Hematopoietic multipotent progenitor cell treated with erythropoietin and hydrocortisone succinate and interleukin-3 and kit ligand, for 15 days (in vitro differentiated cells): ENCODE measurements at places on chromosomes 6 and 20.
A peak's percentile ranks its signal among the peaks of the same experiment; 100 is the strongest.

GRCh38 chr20:44646641-44647274, 4.7 kb downstream of the ADA start:
- DNase-seq, result no peak

- DNase-seq, result no peak
Observed at GRCh38 chr20:44326391-44327159, 10.3 kb upstream of the R3HDML start.

GRCh38 chr6:32402812-32403211, 4.2 kb downstream of the BTNL2 start:
- DNase-seq, result no peak

- no peak for DNase-seq
Observed at GRCh38 chr20:44703183-44703925, 11.8 kb upstream of the CCN5 start.

DNA sequence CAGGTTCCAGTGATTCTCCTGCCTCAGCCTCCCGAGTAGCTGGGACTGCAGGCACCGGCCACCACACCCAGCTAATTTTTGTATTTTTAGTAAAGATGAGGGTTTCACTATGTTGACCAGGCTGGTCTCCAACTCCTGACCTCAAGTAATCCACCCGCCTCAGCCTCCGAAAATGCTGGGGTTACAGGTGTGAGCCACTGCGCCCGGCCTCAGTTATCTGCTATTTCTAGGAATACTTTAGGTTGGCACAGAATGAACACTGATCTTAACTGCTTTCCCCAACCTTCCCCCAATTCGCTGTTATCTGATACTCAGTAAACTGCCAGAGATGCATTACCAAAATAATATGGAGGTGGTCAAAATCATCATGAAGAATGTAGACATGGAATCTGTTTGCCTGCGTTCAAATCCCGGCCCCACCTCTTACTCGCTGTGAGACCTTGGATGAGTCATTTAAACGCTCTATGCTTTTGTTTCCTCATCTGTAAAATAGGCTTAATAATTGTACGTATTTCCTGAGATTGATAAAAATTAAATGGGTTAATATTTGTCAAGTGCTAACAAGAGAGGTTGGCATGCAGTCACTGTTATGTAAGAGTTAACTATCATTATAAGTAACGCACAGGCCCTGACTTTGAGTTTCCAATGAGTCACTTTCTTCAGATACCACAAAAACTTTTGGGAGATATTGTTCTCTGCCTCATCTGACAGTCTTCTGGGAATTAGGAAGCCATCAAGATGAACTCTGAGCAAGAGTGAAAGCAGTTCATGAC, 44.5 kb upstream of the NCOA3 start:
- DNase-seq, result no peak

GRCh38 chr6:47111685-47112084, 69.6 kb upstream of the ADGRF1 start:
- no peak for DNase-seq

- DNase-seq, result peak; percentile 65
Observed at GRCh38 chr20:1225783-1226654, at the start of gene RAD21L1. Gene RAD21L1, plus strand, starts transcription at chr20:1226044. Its CDS starts 2,410 bp downstream, at chr20:1228454.

DNA sequence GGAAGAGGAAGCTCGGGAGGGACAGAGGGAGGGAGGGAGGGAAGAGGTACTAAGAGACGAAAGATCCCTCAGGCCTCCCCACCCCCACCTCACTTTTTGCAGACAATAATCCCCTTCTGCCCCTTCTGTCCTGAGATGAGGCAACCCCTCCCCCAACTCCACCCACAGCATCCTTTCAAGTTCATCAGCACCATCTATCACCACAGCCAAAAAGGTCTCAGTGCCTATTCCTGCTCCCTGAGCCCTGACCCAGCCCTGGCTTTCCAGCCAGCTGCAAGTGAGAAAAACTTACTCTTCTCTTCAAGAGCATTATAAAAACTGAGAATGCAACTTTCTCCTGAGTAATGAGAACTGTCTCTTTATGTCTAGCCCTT, 133.2 kb upstream of the LRFN2 start:
- no peak for DNase-seq

GRCh38 chr6:89290401-89291155, 24.5 kb downstream of the GABRR2 start:
- no peak for DNase-seq

DNA sequence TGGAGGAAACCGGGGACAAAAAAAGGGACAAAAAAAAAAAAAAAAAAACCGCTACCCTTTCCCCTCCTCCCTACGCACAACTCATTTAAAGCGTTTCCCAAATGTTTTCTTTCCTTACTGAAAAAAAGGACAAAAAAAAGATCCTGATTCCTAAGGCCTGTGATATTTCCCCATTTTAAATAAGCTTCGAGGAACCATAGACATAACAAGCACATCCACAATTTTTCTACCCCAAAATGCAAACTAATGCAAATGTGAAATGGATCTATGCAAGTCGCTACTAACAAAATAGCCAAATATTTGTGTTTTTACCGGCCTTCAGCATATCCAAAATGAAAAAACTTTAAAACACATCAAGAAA, 1.4 kb upstream of the ZNF217 start:
- peak; percentile 14 for DNase-seq

DNA sequence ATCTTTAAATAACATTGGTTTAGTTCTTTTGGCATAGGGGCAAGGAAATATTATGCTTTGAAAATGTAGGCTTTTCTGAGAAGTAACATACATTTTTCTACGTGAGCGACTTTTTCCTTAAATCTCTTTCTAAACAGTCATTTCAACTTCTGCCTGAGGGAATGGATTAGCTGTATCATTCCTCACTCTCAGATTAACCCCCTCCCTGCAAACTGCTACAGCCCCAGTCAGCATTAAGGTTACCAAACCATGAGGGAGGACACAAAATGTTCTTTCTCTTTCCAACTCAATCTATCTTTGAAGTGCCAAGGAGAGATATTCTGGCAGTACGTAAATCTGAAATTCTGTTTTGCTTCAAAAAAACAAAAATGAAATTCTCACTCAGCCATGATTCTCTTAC, 231.3 kb upstream of the FLRT3 start:
- no peak for DNase-seq

- no peak for DNase-seq
Observed at GRCh38 chr6:152946484-152946883, 36.4 kb downstream of the FBXO5 start.

GRCh38 chr6:4377603-4378002, 242.2 kb upstream of the ECI2 start:
- DNase-seq, result no peak

DNA sequence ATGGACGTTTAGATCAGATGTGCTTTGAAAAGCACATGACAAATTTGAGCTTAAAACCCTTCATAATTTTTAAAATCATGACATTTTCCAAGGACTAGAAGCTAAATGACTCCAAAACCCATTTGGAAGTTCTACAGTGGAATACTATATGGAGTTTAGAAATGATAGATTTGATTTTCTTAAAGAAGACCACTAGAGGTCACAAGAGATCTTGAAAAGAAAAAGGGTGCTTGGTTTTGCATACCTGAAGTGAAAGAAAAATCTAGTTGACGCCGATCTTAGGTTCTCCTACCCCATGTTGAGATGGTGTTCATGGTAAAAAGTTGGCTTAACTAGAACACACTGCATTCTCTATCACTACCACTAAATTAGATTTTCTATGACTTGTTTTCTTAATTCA, 31.5 kb downstream of the CFAP61 start:
- DNase-seq, result peak; percentile 13

DNA sequence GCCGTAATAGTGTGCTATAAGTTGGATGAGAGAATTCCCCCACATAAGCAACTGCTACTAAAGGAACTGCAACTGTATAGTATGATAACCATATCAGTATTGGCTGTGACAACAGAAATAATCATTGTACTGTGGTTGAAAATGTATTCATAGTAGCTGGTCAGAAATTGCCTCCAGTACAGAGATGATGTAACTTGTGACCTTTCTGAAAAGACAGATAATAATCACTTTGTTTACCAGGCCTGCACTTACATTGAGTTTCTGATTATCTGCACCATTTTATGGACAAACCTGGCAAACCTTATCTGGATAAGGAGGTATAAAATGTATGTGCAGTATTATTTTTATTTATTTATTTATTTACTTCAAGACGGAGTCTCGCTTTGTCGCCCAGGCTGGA, 19.0 kb downstream of the CFAP206 start:
- DNase-seq, result no peak

- DNase-seq, result peak; percentile 13
Observed at GRCh38 chr6:135411339-135411738, 86.2 kb downstream of the AHI1 start.

DNA sequence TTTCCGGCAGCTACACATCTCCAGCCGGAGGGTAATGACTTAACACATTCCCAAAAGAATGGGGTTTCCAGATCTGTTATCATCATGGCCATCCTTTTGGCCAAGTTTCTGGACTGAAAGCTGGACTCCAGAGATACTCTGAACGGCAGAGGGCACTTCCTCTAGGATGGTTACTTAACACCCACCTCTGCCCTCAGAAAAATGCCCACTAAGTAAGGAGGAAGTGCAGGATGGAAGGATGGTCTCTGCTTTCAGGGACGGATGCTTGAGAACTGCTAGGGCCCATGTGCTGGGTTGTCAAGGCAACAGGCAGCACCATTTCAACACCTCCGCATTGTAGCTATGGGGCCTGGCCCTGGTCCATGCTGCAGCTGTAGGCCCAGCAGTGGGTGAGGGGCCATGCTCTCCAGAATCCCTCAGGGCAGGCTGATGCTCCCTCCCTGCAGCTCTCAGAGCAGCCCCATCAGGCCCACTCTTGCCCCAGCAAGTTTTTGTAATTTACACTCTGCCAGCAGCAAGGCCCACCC, 16.5 kb upstream of the TGM3 start:
- DNase-seq, result no peak

GRCh38 chr20:12605751-12606150, 403.0 kb upstream of the SPTLC3 start:
- DNase-seq, result no peak

DNA sequence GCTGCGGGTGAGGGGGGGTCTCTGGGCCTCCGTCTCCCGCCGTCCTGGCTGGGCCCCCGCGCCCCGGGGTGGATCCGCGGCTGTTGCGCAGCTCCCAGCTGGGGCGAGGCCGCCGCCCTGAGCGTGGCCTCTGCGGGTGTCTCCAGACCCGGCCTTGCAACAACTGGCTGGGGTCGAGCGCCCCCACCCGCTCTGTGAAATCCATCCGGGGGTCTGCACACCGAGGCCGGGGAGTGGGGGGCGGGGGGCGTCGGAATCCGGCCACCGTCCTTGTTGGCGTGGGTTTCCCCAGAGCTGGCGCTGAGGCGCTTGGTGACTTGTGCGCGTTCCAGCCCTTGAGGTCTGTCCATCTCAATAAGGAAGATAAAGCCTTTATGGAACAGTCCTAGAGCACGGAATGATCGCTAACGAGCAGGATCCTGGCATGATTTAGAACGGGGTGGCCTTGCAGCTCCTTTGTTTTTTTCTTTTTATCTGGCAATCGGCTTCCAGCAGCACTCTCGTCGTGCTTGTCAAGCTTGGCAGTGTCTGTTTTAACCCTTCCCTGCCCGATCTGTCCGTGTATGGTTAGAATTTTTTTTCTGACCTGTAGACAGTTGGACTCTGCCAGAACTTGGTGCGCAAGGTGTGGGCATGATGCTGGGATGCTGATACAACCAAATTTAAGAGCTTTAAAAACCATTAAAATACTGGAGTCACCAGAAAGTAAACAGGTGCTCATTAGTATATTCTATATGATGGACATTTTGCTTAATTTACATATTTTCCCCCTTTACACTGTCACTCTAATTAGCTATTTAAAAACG, 675 bp downstream of the DSTN start:
- peak; percentile 28 for DNase-seq

GRCh38 chr6:87742106-87742505, 40.1 kb upstream of the AKIRIN2 start:
- no peak for DNase-seq

DNA sequence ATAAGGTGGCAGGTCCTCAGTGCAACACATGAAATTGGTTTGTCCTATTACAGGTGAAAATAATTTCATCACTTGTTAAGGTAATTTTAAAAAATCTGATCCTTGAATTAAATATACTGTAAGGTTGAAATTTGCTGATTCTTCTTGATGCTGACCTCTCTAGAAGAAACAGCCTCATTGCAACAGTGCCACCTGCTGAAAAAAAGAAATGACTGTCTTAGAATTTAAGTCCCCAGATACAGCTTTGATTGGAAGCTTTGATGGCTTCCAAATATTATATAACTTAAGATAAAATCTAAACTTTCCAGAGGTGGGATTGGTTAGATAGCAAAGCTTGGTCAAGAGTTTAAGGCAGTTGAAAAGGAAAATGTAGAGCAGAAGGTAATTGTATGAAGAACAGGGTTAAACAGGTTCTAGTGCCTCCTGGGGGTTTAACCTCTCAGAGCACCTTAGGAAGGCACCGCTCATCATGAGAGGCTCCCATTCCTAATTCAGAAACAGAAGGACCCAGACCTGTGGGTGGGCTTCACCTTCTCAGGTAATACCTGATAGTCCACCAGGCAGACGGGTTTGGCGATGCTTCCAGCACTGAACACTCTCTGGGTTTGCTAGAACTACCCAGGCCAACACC, 401.0 kb downstream of the PAX1 start:
- DNase-seq, result no peak

DNA sequence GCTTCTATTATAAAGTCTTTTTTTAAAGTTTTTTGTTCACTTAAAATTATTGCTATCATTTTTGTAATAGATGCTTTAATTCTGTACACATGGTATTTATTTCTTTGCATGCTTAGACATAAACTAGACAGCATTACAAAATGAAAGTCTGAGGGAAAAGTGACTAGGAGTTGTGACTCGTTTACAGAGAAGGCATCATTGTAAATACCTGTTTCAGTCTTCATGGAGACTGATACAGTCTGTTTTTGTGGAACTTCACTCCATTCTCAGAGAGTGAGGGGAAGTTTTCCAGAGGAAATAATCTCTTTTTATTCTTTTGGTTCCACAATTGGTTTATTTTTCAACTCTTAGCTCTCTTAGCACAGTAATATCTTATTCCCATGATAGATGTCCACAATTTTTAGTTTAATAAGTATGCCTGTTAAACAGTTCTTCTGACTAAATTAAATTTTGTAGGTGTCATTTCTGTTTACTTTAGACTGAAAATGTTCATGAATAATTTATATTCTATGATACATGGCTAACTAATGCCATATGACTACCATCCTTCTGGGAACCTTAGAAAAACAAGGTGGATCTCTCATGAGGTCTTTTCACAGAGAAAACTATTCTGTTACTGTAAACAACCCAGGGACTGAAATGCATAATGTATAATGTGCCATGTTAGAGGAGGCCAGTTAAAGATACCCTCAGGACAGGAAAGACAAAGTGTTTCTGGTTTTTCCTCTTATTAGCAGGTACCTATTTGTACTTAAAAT, 69.2 kb downstream of the MYO6 start:
- no peak for DNase-seq

GRCh38 chr6:84805145-84805544, 40.7 kb upstream of the TBX18 start:
- no peak for DNase-seq

GRCh38 chr6:74646461-74646860, 559.4 kb downstream of the COL12A1 start:
- no peak for DNase-seq
